ENCODE measurements at places on chromosomes 1 and 21.
A peak's percentile ranks its signal among the peaks of the same experiment; 100 is the strongest.

DNA sequence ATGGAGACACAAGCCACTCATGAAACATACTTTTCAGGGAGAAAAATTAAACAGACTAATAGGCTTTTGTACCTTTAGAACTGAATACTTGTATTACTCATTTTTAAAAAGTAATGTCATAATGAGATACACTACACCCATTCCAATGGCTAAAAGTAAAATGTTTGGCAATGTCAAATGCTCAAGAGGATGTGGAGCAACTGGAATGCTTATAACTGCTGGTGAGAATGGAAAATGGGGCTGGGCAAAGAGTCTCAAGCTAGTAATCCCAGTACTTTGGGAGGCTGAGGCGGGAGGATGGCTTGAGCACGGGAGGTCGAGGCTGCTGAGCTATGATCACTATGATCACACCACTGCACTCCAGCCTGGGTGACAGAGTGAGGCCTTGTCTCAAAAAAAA is 86.3 kb downstream of the NKAIN1 start:
- no peak for DNase-seq

GRCh38 chr1:234047123-234047522 is 142.6 kb downstream of the SLC35F3 start:
- no peak for DNase-seq

DNA sequence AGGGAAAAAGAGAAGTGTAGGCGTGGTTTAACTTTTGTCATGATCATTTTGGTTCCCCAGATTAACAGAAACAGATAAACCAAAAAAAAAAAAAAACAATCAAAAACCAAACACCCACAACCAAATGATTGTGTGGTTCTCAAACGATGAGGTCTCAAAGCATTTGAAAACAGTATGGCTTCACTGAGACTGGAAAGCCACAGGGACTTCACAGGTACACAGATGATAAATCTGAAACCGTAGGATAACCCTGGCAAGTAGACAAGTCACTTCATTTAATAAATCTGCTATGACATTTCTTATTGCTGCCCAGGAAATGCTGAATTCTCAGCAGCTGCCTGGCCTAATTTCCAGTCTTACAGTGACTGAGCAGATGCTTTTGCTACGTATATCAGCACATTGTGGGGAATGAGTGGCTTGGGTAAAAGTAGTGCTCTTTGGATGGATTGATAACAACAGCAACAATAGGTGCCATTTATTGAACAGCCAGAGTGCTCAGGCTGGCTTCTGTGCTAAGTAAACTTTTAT is 6.1 kb downstream of the ST6GALNAC3 start:
- no peak for DNase-seq

GRCh38 chr1:112717263-112717873 is 2.2 kb upstream of the PPM1J start:
- DNase-seq, result no peak

GRCh38 chr21:44548922-44549321 is 2.4 kb downstream of the KRTAP10-2 start:
- no peak for DNase-seq

DNA sequence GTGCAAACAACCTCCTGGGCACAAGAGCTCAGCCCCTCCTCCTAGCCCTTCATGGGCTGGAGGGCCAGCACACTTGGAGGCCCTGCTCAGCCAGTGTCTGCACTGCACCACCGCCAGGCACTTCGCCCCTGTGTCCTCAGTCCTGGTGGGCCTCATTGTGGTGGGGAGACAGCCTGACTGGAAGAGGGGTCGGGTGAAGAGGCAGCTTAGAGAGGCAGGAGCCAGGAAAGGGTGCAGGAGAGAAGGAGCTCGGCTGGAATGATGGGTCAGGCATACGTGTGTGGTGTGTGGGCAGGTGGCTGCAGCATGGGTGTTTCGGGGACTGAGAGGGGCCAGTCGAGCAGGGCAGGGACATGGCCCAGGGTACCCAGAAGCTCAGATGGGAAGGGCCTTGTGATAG is 4.1 kb downstream of the WNT3A start:
- DNase-seq, result no peak

GRCh38 chr21:26539566-26539965 is 33.5 kb downstream of the CYYR1 start:
- DNase-seq, result no peak

GRCh38 chr1:47431534-47431933 is 6.3 kb upstream of the FOXD2 start:
- DNase-seq, result no peak

DNA sequence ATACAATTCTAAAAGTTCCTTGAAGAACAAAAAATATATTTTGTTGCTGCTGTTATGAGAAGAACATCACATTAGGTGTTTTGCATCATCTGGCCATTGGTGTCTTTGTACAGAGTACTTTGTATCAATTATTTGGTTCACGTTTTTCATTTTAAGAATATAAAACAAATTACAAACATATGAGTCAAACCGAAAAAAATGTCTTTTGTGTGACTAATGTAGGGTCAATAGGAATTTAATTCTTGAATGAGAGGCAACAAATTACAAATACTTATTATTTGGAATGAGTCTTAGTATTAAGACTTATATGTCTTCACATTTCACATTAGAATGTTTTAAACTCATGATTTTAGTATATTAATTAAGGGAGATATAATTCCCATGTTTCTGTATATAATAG is 54.8 kb downstream of the NR5A2 start:
- no peak for DNase-seq

DNA sequence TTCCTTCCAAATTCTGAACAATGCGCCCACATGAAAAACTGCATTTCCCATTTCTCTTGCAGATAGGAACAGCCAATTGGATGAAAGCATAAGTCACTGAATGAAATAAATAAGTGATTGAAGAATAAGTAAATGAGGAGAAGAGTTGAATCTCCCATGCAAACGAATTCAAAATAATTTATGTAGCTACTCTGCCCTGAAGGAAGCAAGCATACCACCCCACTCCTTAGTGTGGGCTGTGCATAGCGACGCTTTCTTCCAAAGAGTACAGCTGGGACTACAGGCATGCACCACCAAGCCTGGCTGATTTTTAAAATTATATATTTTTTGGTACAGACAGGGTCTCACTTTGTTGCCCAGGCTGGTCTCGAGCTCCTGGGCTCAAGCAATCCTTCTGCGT is 16.5 kb upstream of the RIMKLA start:
- DNase-seq, result no peak

DNA sequence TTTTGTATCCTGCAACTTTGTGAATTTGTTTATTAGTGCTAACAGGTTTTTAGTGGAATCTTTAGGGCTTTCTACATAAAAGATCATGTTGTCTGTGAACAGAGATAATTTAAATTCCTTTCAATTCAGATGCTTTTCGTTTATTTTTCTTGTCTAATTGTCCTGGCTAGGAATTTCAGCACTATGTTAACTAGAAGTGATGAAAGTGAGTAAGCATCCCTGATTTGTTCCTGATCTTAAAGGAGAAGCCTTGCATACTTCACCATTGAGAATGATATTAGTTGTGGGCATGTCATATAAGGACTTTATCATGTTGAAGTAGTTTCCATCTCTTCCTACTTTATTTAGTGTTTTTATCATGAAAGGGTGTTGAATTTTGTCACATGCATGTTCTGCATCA is 23.6 kb upstream of the TRIM67 start:
- DNase-seq, result no peak

- peak; percentile 80 for DNase-seq
Measured at GRCh38 chr1:243748706-243749283, 101.2 kb downstream of the AKT3 start.

DNA sequence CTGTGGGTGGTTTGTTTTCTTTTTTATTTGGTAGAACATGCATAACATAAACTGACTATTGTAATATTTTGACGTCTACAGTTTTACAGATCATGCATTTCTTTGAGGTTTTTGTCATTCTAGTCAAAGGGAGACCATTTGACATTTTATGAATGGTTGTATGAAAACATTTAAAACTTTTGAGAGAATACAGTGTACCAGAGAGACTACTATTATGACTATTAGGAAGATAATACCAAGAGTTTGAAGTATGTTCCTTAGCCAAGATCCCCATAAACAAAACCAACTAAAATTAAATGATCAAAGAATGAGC is 37.3 kb upstream of the RHOU start:
- no peak for DNase-seq

GRCh38 chr1:45522324-45523104 is 830 bp upstream of the PRDX1 start:
- no peak for DNase-seq

DNA sequence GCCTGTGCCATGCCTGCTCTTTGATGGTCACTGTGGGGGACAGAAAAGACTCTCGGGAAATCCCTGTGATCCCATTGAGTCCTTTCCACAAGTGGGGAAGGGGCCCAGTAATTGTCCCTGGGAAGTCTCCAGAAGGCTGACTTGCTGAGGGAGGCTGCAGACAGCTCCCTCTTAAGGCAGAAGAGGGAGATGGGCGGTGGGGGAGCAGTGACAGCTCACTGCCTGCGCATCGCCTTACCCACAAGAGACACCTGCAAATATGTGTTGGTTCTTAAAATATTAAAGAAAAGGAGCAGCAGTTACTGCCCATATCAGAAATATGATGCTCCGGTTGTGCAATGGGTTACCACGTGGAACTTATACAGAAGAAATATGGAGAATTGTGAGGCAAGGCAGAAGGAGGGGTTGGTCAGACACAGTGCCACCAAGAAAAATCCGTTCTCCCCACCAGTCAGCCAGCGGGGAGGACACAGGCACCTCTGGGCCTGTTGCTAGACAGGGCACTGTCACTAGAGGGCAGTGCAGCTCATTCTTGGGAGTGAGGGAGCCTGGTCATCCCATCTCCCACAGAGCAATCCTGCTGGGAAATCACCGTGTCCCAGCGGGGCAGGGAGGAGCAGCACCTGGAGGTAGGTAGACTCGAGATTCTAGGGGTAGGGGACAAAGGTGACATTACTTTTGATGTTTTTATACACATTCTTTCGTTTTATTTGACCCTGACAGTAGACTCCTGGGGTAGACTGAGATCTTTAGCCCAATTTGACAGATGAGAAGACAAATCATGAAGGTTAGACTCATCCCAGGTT is 6.9 kb upstream of the CAMK1G start:
- peak; percentile 90 for DNase-seq

DNA sequence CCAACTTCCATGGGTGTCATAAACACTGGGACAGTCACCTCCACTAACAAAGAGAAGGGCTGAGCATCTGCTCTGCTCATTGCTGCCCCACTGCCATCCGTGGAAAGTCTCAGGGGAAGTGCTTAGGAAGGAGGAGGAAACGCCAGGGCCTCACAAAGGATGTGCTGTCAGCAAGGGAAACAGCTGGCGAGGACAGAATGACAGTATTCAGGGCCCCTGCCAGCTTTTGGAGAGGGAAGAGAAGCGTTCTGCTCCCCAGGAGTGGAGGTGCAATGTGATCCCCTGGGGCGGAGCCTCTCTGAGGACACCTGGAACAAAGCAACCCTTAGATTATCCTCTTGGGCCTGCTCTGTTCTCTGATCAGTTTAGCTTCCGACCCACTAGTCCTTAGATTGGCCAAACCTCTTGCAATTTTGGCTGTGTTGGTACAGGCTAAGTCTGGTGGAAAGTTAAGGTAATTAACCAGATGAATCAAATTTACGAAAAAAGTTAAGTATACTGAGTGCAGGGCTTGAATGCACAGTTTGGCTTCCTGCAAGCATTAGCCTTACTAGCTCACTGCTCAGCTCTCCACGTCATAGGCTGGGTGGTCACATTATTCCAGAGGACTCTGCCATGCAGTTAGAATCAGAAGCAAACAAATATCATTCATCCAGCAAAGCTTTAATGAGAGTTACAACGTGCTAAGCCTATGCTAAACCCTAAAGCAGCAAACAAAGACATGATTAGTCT is 170.2 kb upstream of the NFIA start:
- DNase-seq, result no peak

- no peak for DNase-seq
Measured at GRCh38 chr1:51922040-51922439, 43.5 kb upstream of the NRDC start.

GRCh38 chr1:2358072-2358471 is 33.3 kb downstream of the MORN1 start:
- no peak for DNase-seq

GRCh38 chr1:24111996-24112779 is at the start of gene MYOM3:
Gene MYOM3 (minus strand): TSS chr1:24112135. CDS start chr1:24108636, 3,499 bp downstream.
- DNase-seq, result peak; percentile 88

DNA sequence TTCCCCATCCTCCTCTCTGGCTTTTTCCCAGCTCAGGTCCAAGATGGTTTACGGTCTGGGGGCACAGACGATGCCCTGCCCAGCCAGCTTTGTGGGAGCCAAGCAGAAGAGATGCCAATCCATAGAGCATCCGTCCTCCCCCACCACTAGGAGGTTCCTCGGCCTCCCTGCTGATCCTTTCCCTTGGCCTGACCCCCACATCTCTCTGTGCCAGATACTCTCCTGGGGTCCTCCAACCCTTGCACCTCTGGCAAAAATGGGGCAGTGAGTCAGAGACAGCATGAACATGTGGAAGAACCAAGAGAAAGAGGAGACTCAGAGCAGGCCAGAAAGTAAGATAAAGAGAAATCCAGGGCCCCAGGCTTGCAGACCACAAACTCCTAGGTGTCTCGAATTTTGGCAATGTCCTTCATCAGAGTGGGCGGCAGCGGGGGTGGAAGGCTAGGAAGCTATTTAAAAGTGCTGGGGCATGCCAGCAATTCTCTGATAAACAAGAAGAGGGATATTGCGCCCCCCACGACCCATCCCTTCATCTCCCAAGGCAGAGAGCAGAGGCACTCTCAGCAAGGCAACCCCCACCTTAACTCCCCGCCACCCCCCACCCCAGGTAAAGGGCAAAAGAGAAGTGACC is 11.4 kb downstream of the BLACAT1 start:
- no peak for DNase-seq

GRCh38 chr1:151993084-151993733 is 450 bp downstream of the S100A10 start:
- DNase-seq, result peak; percentile 35

DNA sequence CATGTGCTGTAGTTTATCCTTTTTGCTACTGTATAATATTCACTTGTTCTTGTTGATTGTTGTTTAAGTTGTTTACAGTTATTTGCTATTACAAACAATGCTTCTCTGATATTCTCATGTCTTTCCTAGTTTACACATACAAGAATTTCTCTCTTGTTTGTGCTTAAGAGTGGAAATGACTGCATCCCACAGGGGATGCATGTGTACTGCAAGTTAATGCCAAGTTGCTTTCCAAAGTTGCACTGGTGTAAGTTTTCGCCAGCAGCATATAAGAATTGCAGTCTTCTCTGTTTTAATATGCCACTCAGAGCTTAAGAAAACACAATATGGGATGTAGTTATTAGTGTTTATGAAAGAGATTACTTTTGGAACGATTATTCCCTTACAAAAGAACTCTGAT is 97.7 kb downstream of the NEK7 start:
- DNase-seq, result no peak

GRCh38 chr1:22282364-22282995 is 139.6 kb upstream of the WNT4 start:
- DNase-seq, result no peak

GRCh38 chr1:12415038-12415466 is 185.2 kb downstream of the VPS13D start:
- no peak for DNase-seq

DNA sequence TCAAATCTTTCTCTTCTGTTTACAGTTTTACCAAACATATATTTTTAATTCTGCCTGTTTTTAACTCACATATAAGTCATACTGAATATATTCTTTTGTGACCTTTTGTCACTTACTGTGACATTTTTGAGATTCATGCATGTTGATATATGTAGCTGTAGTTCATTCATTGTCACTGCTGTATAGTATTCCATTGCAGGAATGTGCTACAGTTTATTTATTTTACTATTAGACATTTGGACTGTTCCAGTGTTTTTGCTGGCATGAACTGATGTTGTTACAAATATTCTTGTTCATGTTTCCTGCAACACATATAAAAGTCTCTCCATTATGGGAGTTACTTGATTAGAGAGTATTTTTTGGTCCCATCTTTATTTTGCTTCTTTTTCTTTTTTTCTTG is 174.9 kb downstream of the DHRS3 start:
- no peak for DNase-seq

- DNase-seq, result peak; percentile 35
Measured at GRCh38 chr1:40711465-40712404, 20.2 kb downstream of the NFYC start.

Measured in hepatocyte (in vitro differentiated cells).